Osteocyte (in vitro differentiated cells): ENCODE measurements at places on chromosomes 16 and 17. TPM values are rescaled to one million over a fixed set of nuclear protein-coding genes. Genes with fewer than 3 reads are reported as not detected.
A peak's percentile ranks its signal among the peaks of the same experiment; 100 is the strongest.

ZNF287 gene
- total RNA-seq = 10.9 and 11.8 TPM in 2 replicates

- DNase-seq = no peak
These were observed 463 bp downstream of the TOP2A start for GRCh38 chr17:40417258-40417608.

GRCh38 chr17:59435238-59435637 is 103.8 kb downstream of the YPEL2 start:
- DNase-seq = no peak

TBC1D16 gene
- 45.2 and 45.9 TPM in 2 replicates for total RNA-seq

SDR42E2 gene
- 0.13 TPM in 1 of 2 replicates, not detected in the other for total RNA-seq

DNA sequence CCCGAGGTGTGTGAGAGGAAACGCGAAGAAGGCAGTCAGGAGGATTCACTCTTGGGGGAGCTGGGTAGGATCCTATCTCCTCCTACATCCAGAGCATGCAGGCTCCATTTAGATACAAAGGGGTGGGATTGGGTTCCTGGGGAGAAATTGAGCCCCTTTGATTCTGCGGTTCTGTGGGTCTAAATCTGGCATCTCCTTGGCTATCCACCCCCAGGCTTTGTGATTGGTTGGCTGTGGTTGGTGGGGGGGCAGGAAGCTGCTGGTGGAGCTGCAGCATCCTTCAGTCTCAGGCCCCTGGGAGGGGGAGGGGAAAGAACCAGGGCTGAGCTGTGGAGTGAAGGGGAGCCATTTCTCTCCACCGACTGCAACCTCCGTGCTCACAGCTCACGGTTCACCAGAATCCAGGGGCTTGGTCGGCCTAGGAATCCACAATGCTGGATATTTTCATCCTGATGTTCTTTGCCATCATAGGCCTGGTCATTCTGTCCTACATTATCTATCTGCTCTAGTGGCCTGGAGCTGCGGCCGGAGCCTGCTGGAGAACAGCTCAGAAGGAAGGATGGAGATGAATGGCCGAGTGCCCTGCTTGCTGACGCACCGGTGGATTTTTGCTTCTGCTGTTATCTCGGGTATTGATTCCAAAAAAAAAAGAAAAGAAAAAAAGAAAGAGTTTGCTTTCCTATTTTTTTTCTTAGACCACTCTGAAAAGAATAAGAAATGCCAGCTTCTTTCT is at the start of gene LASP1NB:
TSS of gene LASP1NB (plus strand) at position 352 of the 733 bp plus-strand sequence.
- peak; percentile 64 for DNase-seq

- no peak for DNase-seq
These were observed 21.5 kb downstream of the TRAP1 start for GRCh38 chr16:3695610-3696369.
